Cardiac septum (tissue), 1 donor: ENCODE measurements at places on chromosomes 13 and 19. TPM values are rescaled to one million over a fixed set of nuclear protein-coding genes. Genes with fewer than 3 reads are reported as not detected.

GRCh38 chr13:71056581-71056980 lies 810.4 kb downstream of the DACH1 start:
- no peak for DNase-seq

- DNase-seq, result no peak
Observed at GRCh38 chr13:43472339-43472738, 314.4 kb downstream of the ENOX1 start.

DNA sequence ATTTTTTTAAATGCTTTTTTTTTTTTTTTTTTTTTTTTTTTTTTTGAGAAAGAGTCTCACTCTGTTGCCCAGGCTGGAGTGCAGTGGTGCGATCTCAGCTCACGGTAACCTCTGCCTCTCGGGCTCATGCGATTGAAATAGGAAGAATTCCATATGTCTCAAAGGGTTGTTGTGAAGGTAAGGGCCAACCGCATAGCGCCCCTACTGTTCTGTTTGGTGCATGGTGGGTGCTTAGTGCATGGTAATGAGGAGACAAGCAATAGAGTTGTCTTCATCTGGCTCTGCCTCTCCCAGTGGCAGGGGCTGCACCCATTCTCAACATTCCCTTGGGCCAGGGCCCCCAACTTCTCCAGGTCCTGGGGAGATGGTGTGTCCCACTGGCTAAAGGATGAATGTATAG lies 68.7 kb downstream of the RASL11A start:
- no peak for DNase-seq

- no peak for DNase-seq
Observed at GRCh38 chr13:74289107-74289506, 154.9 kb upstream of the KLF12 start.

- peak; percentile 6 for DNase-seq
Observed at GRCh38 chr13:26476782-26477142, 80.7 kb upstream of the WASF3 start.

DNA sequence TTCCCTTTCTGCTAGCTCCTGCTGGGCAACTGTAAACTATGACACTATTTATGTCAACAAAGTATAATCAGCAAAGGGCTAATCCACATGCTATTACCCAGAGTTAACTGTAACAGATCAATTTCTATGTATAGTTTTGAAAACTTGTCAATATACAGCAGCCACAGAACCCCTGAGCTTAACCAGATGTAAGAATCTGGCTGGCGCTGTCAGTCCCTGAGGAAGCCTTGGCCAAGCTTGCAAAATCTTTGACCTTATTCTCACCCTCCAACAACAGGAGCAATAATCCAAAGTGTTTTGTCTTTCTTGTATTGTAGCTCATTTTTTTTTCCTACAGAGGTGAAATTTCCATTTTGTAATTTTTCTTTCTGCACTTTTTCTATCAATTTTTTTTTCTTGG lies 1230.1 kb upstream of the SLC10A2 start:
- DNase-seq, result no peak

DNA sequence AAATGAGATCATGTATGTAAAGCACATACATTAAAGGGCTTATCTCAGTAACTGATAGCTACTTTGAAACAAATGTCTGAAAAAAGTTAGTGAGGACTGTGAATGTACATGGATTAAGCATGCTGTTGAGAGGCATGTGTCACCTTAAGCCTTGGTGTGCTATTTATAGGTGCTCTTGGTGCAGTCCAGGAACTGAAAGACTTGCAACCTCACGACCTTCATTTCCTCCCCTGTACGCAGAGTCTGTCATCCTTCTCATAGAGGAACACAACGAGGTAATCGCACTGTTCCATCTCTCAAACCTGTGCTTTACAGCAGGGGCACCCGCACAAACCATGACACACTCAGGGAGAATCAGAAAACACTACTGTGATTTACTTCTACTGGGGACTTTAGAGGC lies 65.6 kb downstream of the UFM1 start:
- no peak for DNase-seq

DNA sequence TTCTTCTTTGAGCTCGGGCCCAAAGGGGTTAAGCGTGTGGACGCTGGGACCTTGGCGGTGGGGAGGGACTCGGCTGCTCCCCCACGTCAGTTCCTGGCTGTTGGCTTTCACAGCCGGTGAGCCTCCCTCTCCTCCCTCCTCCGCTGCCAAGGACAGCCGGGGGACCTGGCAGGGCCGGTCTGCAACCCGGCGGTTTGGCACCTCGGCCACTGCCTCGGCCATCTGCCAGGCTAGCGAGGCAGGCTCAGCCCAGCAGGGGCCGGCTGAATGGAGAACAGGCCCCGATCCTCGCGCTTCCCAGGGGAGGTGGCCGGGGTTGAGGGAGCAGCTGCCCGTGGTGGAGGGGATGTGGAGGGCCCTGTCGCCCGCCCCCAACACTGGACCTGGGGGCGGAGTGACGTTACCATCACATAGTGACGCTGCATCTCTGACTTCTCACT lies 5.0 kb downstream of the TLE5 start:
- DNase-seq, result peak; percentile 90

GRCh38 chr19:41691268-41691970 lies 3.3 kb upstream of the CEACAM7 start:
- DNase-seq, result no peak

DNA sequence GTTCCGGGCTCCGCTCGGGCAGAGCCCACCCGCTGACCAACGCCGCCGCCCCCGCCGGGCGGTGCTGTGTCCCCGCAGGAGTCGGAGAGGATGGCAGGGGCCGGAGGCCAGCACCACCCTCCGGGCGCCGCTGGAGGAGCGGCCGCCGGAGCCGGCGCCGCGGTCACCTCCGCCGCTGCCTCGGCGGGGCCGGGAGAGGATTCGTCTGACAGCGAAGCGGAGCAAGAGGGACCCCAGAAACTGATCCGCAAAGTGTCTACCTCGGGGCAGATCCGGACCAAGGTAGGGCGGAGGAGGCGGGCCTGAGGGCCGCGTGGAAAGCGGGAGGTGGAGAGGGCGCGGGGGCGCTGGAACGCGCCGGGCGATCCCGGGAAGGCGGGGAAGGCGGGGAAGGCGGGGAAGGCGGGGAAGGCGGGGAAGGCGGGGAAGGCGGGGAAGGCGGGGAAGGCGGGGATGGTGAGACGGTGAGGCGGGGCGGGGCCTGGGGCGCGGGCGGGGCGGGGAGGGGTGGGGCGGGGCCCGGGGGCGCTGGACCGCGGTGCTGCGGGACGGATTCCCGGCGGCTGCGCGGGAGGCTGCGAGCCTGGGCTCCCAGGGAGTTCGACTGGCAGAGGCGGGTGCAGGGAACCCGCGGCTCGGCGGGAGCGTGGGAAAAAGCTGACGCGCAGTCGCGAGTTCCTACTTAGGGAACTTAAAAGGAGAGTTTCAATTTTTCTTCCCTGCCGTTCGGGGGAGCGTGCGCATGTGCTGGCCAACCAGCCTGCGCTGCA lies 421 bp downstream of the DGKH start:
- peak; percentile 94 for DNase-seq

DNA sequence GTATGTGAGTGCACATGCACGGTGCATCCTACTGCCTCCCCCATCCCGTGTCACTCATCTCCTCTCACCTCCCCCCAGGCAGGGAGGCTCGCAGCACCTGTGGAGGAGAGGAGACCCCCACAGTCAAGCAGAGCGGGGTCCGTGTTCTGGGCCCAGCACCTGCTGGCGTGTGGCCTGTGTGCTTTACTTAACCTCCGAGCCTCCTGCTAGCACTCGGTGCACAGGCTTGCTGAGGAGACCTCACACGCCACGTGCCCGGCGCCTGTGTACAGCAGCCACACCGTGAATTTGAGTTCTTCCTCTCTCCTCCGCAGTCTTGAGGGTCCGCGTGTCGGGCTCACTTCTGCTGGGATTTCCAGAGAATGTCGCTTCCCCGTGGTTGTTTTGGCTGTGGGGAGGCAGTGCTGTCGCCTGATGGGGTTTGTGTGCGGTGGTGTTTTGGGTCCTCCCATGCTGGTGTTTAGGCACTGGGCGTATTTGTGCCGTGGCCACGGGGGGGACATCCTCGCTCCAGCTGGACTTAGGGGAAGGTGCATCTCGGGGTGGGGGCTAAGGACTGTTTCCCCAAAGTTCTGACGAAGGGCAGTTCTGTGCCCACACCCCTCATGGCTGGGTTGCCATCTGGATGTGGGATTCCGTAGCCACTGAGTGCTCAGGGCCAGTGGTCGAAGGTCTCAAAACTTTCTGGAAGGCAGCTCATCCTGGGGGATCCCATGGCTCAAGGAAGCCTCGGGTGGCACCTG lies 34.8 kb upstream of the TMEM255B start:
- no peak for DNase-seq

DNA sequence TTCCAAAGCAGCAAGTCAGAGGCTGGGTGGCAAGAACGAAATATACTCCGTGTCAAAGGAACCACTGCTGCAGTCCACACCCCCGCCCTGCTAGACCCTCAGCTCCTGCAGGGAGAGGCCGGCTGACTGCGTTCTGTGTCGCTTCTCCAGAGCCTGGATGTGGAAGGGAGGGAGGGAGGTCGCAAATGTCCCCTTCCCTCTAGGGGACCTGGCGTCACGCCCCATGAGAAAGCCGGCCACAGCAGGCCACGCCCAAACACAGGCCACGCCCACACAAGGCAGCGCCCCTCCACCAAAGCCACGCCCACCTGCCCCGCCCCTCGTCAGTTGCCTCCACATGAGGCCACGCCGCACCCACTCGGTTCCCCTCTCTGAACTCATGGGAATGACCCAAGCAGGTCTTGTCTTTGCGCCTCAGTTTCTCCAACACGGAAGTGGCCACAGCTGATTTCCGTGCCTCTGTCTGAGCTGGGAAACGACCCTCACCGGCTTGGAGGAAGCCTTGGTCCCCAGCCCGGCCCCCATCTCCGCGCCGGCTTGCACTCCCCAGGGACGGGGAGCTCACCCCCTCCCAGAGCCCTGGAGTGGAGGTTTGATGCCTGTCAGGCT lies 38.4 kb upstream of the TCF3 start:
- no peak for DNase-seq

GRCh38 chr19:40862785-40863184 lies 12.5 kb upstream of the CYP2A6 start:
- no peak for DNase-seq

DNA sequence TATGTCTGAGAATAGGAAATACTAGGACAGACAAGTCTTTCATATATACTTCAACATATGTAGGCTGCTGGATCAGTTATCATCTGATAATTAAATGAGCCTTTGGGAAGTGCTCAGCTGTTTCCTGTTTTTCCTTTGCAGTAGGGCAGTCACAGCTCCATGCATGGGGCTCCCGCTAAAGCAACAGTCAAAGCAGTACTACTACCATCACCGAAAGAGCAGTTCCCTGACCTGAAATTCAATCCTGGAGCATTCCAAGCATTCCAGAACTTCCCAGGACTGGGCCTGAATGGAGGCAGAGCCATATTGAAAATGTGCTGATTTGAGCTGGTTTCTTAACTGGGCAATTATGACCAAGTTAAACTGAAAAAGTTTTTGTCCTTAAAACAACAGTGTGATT lies 20.5 kb downstream of the MICU2 start:
- no peak for DNase-seq

- DNase-seq, result no peak
Observed at GRCh38 chr13:76293751-76294150, 592.5 kb downstream of the KCTD12 start.

DNA sequence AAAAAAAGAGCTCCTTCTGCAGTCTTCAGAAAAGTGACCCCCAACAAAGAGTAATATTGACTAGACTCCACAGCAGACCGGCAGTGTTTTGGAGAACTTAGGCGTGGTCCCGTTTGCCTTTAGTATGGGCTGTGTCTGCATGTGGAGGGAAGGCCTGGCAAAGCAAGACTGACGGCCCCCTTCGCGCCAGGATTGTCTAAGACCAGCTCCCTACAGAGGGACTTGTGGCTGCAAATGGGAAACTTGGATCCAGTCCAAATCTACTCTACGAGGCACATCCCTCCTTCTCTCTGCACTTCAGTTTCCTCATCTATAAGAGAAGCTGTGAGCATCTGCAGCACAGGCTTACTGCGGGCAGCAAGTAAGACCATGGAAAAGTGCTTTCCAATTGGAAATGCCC lies 350.0 kb downstream of the ZNF536 start:
- DNase-seq, result no peak

DNA sequence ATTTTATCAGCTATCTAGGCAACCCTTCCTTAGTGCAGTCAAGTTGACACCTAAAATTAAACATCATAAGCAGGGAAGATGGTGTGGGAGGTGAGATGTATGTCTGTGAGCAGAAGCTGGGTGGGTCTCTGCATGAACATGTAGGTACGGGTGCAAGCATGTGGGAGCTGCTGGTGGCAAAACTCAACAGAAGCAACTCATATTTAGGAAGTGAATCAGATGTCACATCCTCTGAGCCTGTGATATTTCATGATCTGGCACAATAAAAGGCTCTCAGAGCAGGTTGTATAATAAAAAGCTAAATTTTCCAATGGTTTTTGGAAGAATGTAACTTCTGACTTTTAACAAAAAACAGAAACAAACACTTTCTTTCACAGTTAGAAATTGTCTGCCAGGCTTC lies 44.4 kb downstream of the C1QTNF9 start:
- no peak for DNase-seq

DNA sequence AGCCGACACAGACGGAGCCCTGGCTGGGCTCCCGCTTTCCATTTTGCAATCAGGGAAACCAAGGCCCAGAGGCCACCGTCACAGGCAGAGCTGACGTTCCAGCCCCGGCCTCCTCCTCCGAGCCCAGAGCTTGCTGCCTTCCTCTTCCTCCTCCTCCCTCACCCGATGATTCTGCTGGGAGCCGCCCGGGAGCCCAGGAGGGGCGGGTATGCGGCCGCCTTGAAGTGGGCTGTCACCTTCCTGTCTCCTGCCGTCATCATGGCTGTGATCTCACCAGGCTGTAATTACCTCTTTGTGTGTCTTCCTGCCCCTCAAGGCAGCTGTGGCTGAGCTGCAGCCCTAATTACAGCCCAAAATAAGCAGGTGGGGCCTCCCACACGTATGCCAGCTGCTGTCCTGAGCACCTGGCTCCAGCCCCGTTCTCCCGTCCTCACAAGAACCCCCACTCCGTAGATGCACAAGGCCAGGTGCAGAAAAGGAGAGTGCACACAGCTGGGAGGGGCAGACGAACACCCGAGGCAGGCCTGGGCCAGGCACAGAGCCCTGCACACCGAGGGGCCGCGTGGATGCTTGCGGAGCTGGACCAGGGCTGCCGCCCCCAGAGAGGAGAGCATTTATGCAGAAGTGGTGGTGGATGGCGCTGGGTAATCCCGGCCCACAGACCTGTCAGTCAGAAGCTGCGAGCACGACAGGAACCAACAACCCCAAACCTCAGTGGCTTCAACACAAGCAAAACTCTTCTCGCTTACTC lies 4.0 kb downstream of the TPGS1 start:
- no peak for DNase-seq

DNA sequence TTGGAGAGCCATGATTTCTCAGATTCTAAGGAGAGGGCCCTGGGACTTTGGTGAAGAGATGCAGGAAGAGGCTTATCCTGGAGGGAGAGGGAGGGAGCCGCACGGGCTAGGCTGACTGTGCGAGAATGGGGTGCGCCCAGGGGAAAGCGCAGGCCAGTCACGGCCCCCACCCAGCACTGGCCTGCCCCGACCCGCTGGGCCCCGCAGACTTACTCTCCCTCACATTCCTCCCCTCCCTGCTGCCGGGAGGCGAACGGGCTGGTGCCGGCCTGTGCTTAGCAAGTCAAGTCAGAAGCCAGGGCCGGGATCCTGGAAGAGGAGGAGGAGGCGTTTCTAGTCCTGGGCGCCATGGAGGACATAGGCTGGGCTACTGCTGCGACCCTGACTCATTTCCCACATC lies 120.0 kb downstream of the CRYL1 start:
- no peak for DNase-seq

The ZNF100 gene
- 8.0 TPM for total RNA-seq

The RFPL4AL1 gene
- 0.57 TPM for total RNA-seq

The FLT1 gene
- 53.4 TPM for total RNA-seq

The SIGLEC5 gene
- 0.94 TPM for total RNA-seq

The ZNF442 gene
- total RNA-seq, result 4.3 TPM

The OR10H1 gene
- not detected for total RNA-seq

The CEACAM16 gene
- total RNA-seq, result not detected

The CNN1 gene
- total RNA-seq, result 236 TPM

The ZNF737 gene
- total RNA-seq, result 3.3 TPM

The RASAL3 gene
- total RNA-seq, result 1.7 TPM

The GPR12 gene
- total RNA-seq, result not detected
